ENCODE measurements at places on chromosomes 2 and 18.

DNA sequence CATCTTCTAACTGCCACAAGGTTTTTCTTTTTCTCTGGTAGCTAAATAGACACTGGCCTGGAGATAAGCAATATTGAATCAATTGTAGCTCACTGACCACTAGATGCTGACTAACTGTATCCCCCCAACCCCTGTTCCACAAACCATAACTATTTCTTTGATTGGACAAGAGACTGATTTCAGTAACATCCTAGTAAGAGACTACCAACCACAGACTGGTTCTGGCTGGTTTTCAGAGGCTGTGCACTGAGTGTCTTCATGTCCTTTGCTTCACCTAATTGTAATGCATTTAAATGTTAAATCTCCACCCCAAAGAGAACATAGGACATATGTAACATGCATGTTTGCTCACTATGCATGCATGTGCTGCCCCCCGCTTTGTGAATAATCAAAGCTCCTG, 3.2 kb upstream of the AAK1 start:
- no peak for DNase-seq

- DNase-seq: no peak
Observed at GRCh38 chr18:58975781-58976180, 111.1 kb downstream of the ZNF532 start.

DNA sequence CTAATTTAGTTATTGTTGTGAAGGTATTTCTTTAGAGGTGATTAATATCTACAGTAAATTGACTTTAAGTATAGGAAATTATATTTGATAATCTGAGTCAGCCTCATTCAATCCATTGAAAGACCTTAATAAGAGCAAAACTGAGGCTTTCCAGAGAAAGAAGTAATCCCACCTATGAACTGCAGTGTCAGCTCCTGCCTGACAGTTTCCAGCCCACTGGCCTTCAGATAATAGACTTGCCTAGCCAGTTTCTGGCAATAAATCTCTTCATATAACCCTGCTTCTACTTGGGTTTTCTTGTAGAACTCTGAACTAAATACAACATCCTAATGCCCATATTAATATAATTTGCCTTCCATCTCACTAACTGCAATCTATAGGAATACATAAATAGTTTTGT, 437.9 kb upstream of the UBE2E3 start:
- DNase-seq: no peak

- DNase-seq: no peak
Observed at GRCh38 chr2:13676269-13676668, 956.2 kb upstream of the LRATD1 start.

DNA sequence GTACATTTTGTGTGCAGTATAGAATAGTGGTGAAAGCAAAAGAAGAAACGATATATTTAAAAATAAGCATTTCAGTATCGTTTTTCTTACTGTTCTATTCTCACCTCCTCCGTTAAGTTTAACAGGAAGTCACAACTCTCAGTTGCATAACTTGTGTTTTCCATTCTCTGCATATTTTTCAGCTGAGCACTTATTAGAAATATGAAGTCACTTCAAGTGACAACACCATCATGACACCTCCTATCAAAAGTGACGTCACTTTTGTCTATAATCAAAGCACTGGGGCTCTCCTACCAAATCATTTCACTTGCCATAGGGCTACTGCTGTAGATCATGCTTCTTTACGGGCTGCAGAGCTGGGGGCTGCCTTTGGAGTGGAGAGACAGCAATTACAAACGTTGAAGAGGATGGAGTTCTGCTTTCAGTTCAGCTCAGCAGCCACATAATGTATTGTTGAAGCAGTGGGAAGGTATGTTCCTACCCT, 36.3 kb downstream of the STAT4 start:
- DNase-seq: no peak

DNA sequence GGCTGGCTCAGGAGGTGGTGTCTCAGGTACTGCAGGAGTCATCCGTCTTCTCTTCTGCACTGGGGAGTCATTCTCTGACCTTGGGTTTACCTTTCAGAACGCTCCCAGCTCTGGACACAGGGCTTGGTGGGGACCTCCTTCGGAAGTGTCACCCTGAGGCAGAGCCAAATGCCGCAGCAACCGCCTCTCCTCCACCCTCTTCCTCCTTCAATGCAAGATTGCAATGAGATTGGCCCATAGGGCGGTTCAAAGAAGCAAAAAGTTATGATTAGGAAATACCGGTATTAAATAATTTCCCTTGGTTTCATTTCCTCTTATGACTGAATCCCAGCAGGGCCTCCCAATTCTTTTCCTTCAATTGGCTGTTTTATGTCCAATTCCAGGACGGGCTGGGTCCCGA, 178.8 kb downstream of the ACKR3 start:
- DNase-seq: peak; percentile 38

DNA sequence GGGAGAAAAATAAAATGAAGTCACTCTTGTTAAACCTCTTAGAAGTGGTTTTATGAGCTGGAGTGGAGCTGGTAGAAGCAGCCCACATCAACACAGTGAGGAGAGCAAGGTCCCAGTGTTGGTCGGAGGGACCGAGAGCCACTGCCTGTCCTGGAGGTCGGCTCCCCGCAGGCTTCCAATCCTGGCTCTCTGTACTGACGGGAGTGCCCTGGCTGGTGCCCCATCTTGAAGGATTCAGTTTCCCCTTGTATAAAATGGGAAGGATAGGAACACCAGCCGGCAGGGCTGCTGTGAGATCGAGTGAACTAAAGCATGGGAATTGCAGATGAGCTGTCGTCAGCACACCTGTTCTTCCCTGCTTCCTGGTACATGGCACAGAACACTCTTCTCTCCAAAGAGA, 104.3 kb upstream of the ID2 start:
- DNase-seq: no peak

DNA sequence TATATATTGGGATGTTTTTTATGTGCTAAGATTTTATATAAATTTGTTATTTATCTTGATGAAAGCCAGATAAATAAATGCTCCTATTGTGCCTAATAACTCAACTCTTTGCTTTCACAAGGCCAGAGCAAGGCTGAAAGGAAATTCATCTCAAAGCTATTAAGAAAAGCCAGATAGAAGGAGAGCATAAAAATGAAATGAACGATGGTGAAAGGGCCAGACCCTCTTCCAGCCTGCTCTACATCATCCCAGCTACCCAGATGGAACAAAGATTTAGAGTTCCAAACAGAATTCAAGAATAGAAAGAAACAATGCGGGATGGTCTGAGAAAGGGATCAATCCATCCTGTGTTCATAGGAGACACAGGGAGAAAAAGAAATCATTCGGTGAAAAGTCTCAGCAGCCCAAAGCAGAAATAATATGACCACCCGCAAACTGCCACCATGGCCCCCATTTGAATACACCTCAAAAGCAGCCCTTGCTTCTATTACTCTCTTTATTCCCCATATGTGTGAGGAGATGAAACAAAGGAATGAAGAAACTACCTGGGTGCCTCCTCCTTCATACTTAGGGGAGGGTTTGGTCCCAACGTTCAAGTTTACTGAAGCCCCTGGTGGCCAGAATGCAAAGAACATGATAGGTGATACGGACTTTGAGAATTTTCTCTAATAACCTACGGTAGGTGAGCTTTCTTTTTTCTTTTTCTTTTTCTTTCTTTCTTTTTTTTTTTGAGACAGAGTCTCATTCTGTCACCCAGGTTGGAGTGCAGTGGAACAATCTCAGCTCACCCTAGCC, 110.1 kb upstream of the FBXO11 start:
- DNase-seq: no peak

DNA sequence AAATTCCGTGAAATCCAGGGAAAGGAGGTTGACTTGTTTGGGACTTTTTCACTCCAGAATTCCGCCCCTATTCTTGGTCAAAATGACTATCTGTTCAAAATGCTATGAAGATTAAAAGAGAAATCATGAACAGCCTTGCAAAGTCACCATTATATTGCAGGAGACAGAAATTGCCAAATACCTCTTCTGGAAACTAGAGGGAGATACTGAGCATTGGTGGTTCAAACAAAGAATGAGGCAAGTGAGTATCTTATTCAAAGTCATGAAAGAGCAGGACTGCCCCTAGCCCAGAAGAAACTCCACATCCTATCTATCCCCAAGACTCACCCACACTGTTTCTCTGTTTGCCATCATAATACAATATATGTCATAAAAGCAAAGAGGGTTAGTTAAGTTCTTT, 862.3 kb upstream of the POU3F3 start:
- no peak for DNase-seq

DNA sequence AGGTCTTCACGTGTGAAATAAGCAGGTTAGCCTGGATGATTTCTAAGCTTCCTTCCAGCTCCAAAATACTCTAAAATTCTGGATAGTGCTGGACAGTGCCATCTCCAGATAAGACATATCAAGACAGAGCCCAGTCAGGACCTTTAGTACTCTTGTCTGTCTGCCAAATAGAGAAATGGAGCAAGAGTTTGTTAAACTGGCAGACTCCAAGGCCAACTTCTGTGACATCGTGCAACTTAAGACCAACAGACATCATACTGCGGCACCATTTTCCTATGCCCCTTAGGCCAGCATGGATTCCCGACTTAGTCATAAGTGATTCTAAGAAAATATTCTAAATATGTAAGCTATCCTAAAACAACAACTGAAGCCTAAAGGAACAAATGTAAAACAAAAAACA, 118.6 kb downstream of the RBMS1 start:
- DNase-seq: no peak

- DNase-seq: no peak
Observed at GRCh38 chr2:224466304-224466895, 64.5 kb upstream of the FAM124B start.

- no peak for DNase-seq
Observed at GRCh38 chr2:170530803-170531564, 184.2 kb upstream of the SP5 start.

DNA sequence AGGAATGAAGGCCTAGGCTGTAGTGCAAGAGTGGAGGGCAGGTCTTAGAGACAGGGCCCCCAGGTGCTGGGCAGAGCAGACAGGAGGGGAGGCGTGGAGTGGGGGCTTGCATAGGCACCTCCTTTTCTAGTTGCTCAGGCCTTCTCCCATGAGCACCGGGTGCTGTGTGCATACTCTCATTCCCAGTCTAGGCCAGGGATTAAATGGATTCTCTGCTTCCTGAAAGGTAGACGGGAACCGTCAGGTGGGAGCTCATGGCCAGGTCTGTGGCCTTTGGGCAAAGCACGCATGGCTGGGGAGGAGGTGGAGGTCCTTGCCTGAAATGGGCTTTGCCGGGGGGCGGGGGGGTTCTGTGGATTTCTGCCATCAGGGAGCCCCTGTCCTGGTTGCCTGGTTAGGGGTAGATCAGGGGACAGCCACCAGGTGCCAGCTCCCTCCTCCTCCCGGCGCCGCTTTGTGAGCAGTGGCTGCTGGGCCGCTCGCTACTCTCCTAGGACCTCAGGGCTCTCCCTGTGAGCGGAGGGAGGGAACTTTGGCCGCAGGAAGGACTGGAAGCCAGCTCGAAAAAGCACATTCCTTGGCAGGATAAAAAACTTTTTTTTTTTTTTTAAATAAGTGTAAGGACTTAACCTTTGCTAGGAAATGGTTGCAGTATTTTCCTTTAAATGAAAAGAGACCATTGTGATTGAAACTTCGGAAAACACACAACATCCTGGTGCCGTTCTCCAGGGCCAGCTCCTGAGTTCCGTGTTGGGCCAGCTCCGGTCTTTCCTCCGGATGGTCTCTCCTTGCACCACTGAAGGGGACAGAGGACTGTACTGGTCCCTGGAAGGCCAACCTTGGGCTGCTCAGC, 82.8 kb upstream of the HAAO start:
- DNase-seq: peak; percentile 79

GRCh38 chr2:219041252-219041651, at the start of gene CFAP65:
Gene CFAP65, minus strand, starts transcription at chr2:219041516. Its CDS starts 2,468 bp downstream, at chr2:219039048.
- no peak for DNase-seq

DNA sequence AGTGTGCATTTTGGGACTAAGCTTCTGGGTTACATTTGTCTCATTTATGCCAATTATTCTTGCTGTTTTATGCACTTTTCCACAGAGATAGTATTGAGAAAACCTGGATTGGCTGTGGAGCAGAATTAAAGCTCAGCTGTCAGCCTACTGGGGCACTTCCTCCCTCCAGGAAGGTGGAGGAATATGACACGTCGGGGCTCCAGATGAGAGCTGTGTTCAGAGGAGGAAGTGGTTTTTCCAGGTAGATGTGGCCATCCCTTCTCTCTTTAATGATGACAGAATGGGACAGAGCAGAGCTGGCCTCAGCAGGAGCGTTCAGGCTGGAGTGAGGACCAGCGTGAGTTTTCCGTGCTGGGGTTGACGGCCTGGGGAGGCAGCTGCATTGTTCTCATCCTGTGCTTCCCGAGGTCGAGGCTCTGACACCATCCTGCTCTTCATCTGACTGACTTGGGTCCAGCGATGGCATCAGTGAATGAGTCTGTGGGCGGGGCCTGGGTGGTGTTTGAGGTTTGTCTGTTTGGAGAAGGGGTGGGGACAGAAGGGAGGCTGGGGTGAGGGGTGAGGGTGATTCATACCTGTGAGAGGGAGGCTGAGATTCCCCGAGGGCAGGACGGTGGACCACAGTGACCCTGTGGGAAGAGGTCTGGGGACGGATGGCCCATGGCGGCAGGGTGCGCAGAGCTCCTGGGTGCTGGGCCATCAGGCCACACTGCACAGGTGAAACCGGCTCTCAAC, 207.0 kb downstream of the LDLRAD4 start:
- no peak for DNase-seq

GRCh38 chr18:58996696-58997095, 132.0 kb downstream of the ZNF532 start:
- no peak for DNase-seq

- DNase-seq: no peak
Observed at GRCh38 chr2:8980096-8980495, 23.4 kb downstream of the MBOAT2 start.

DNA sequence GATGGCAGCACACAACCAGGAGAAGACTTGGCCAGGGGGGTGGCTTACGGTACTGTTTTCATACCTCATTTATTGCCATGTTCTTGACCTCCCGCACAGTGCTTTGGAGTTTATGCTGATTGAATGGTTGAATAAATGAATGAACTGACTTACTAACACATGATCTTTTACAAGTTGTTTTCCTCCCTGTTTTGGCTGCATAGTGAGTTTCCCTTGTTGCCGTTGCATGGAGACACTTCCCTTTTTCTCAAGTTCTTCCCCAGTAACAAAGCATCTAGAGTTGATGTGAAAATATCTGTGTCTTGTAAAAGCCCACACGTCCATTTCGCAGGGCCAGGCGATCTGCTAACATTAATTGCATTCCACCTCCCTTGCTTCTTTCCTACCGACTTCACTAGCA, 35.7 kb upstream of the RAB1A start:
- no peak for DNase-seq

- no peak for DNase-seq
Observed at GRCh38 chr2:167135706-167136105, 247.4 kb downstream of the XIRP2 start.

GRCh38 chr2:69642709-69643601, 584 bp downstream of the AAK1 start:
- peak; percentile 42 for DNase-seq

GRCh38 chr2:6497048-6497447, 368.7 kb downstream of the CMPK2 start:
- no peak for DNase-seq

GRCh38 chr18:8051453-8051852, 484.3 kb downstream of the PTPRM start:
- DNase-seq: no peak
